GM23248 (cell line): ENCODE measurements at places on chromosomes 6 and 20. TPM values are rescaled to one million over a fixed set of nuclear protein-coding genes. Genes with fewer than 3 reads are reported as not detected.

DNA sequence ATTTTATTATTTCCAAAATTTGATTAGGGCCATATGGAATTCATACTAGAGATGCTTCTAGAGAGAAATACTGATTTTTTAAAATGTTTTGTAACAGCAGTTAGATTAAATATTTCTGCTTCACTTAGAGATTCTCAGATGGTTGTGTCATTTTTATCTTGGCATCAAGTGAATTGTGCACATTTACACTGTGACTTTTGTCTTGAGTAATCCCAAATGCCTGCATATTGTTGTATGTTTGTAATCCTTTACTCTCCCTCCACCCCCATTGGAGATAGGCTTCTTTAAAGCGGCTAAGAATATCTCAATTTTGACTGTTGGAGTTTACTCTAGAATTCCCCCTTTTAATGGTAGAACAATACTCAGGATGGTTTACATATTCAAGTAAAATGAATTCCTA, 19.0 kb downstream of the STX16 start:
- H3K27ac ChIP-seq, result peak overlapping the region; percentile 25
- no peak overlapping the region for H3K4me3 ChIP-seq
- DNase-seq, result peak; percentile 72
- H3K36me3 ChIP-seq, result peaks cover 52% of the 10 kb centered on the region
- peaks cover 9% of the 10 kb centered on the region for H3K4me1 ChIP-seq
- H3K27me3 ChIP-seq, result no peaks in the 10 kb centered on the region

DNA sequence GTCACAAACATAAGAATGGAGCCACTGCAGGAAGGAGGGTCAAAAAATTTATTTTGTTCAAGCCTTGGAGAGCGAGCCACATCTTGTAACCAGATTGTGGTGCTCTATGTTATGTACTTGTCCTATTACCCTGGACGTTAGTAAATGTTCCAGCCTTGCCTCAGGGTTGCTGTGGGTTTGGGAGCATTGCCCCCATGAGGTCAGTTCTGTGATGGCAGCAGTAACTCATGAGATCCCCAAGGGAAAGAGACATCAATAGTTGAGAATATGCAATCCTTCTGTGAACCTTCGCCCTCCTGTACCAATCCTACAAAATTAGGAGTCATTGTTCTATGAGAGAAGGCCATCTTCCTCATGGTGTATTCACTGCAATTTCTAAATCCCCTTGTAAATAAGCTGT, 16.4 kb upstream of the CFAP206 start:
- H3K27me3 ChIP-seq, result no peaks in the 10 kb centered on the region
- DNase-seq, result peak; percentile 51
- no peak overlapping the region for H3K27ac ChIP-seq
- no peaks in the 10 kb centered on the region for H3K4me1 ChIP-seq

- peak overlapping the region; percentile 62 for H3K27ac ChIP-seq
- peaks cover 30% of the 10 kb centered on the region for H3K4me1 ChIP-seq
- DNase-seq, result peak; percentile 82
- no peaks in the 10 kb centered on the region for H3K27me3 ChIP-seq
These were observed 5.9 kb downstream of the TP53INP2 start for GRCh38 chr20:34709831-34710567.

GRCh38 chr6:10302566-10303235, 112.2 kb downstream of the TFAP2A start:
- H3K36me3 ChIP-seq, result no peaks in the 10 kb centered on the region
- no peaks in the 10 kb centered on the region for H3K27me3 ChIP-seq
- no peak overlapping the region for H3K4me3 ChIP-seq
- no peak for DNase-seq

GRCh38 chr6:16747232-16748024, 13.8 kb downstream of the ATXN1 start:
- H3K36me3 ChIP-seq, result 0 out of 2 replicates have a peak, but pooled peaks cover 15% of the 10 kb centered on the region
- peaks cover 64% of the 10 kb centered on the region for H3K4me1 ChIP-seq
- H3K27ac ChIP-seq, result peak overlapping the region; percentile 64
- peak; percentile 89 for DNase-seq
- H3K27me3 ChIP-seq, result no peaks in the 10 kb centered on the region

Gene EPHA7
- not detected in 2 replicates for total RNA-seq

- peak overlapping the region; percentile 69; the same call in 1 of the 2 replicates for H3K4me3 ChIP-seq
- 0 out of 2 replicates have a peak, but pooled peaks cover 6% of the 10 kb centered on the region for H3K27me3 ChIP-seq
- H3K27ac ChIP-seq, result no peak overlapping the region
- peaks cover 23% of the 10 kb centered on the region for H3K4me1 ChIP-seq
- DNase-seq, result no peak
These were observed 151.5 kb downstream of the PRL start for GRCh38 chr6:22145376-22145775.

Gene NAA20
- total RNA-seq, result 46.2 and 66.4 TPM in 2 replicates

Gene OXT
- total RNA-seq, result not detected in 2 replicates

DNA sequence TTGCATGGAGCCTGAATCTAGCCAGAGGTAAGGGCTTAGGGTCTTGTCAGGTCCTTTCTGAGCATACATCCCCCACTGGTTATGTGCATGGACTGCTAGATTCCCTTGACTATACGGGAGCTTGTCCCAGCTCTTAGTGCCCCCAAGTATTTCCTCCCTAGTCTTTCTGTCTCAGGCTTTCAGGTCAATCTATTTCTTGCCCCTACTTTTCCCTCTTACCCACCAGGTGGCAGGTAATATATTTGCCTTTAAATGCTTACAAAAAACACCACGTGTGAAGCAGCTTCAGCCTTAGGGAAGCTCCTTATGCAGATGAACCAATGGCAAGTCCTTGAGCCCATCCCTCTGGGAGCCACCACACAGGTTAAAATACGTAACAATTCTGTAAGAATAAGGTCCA, 454.2 kb downstream of the GRIK2 start:
- no peaks in the 10 kb centered on the region for H3K36me3 ChIP-seq
- no peak overlapping the region for H3K4me3 ChIP-seq
- no peak for DNase-seq
- H3K27me3 ChIP-seq, result no peaks in the 10 kb centered on the region
- no peak overlapping the region for H3K27ac ChIP-seq
- no peaks in the 10 kb centered on the region for H3K4me1 ChIP-seq

Gene KIF13A
- total RNA-seq, result 46.0 and 47.3 TPM in 2 replicates

- H3K36me3 ChIP-seq, result peaks cover 12% of the 10 kb centered on the region
- H3K27ac ChIP-seq, result no peak overlapping the region
- H3K4me3 ChIP-seq, result no peak overlapping the region
These were observed 24.5 kb downstream of the YTHDF1 start for GRCh38 chr20:63191400-63191799.

DNA sequence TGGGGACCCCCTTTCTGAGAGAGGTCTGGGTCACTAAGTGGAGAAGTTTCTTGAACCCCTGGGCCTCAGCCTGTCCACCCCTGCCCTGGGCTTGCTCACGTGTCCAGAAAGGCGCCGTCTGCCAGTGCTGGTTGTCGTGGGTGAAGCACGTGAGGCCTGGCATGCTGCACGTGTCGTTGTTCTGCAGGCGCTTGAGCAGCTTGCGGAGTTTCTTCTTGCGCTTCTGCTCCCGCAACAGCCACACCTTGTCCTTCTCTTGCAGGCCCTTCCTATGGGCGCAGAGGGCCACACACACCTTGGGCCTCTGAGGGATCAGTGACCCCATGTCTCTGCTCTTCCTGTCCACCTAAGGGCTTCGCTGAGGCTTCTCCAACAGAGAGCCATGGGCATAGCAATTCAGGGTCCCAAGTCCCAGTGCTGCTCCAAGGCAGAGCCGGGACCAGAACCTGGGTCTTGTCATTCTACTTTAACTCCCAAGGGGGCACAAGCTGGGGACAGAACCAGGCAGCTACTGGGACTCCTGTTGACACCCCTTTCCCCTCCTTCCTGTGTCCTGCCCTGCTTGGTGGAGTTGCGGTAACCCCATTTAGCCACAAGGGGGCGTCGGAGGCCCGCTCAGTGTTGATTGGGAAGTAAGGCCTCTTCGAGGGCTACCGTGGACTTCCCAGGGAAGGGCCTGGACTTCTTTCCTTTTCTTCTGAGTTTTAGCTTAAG, 121.8 kb downstream of the SULF2 start:
- H3K27ac ChIP-seq, result no peak overlapping the region
- H3K36me3 ChIP-seq, result no peaks in the 10 kb centered on the region
- H3K4me1 ChIP-seq, result no peaks in the 10 kb centered on the region
- H3K27me3 ChIP-seq, result no peaks in the 10 kb centered on the region
- no peak overlapping the region for H3K4me3 ChIP-seq

DNA sequence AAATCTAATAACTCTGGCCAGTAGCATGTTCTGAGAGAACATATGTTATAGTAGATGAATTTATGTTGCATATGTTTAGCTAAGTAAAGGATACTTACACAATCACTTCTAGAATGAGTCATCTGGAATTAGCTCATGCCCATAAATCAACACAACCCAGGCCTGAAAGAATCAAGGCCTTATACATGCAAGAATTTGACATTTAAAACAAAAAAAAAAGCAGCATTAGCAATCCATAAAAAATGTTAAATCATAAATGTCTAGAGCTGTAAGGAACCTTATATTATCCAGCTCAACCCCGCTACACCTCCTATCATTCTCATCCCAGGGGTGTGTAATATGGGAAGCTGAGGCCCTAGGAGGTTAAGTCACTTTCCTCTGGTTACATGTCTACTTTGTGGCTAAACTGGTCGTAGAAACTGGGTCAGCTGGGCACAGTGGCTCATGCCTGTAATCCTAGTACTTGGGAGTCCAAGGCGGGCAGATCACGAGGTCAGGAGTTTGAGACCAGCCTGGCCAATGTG, 105.2 kb upstream of the CARMIL1 start:
- no peak overlapping the region for H3K4me3 ChIP-seq
- H3K4me1 ChIP-seq, result peaks cover 75% of the 10 kb centered on the region
- no peaks in the 10 kb centered on the region for H3K27me3 ChIP-seq
- peak; percentile 88 for DNase-seq
- peak overlapping the region; percentile 81 for H3K27ac ChIP-seq

DNA sequence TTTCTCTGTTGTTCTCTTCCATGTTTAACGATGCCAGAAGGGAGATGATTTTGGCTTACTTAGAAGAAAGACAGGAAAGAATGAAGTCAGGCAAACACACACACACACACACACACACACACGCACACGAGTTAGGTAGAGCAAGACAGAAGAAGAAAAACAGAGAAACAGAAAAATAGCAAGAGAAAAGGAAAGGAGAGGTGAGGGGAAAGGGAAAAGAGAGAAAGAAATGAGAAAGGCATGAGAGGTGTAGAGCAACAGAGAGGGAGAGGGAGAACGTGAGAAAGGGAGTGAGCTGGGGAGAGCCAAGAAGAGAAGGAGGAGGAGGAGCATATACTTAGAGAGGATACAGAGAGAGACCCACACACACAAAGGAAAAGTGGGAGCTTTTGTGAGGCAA, 385.3 kb downstream of the DOK5 start:
- H3K4me1 ChIP-seq, result no peaks in the 10 kb centered on the region
- no peak for DNase-seq
- no peaks in the 10 kb centered on the region for H3K36me3 ChIP-seq
- no peak overlapping the region for H3K27ac ChIP-seq

Gene CDH4
- total RNA-seq, result 3.9 and 4.4 TPM in 2 replicates

Gene ANKRD66
- total RNA-seq, result not detected in 2 replicates

DNA sequence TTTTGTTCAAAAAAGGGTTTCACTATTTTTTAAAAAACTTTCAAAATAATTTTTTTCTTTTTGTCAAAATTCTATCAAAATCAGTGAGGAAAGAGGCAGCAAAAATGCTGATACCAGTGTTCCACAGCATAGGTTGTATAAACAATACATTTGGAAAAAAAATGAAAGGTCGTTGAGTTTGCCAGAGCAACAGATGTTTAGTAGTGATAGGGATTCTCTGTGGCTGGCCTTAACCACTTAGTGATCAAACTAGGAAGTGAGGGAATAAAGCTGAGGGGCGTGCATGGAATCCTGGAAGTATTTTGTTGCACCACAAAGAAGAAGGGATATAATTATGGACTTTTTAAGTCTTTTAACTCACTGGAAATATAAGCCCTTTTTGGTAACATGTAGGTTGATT, 555.3 kb upstream of the CHD6 start:
- no peak overlapping the region for H3K4me3 ChIP-seq
- no peaks in the 10 kb centered on the region for H3K4me1 ChIP-seq
- H3K27me3 ChIP-seq, result no peaks in the 10 kb centered on the region
- no peak for DNase-seq
- no peaks in the 10 kb centered on the region for H3K36me3 ChIP-seq
- no peak overlapping the region for H3K27ac ChIP-seq

DNA sequence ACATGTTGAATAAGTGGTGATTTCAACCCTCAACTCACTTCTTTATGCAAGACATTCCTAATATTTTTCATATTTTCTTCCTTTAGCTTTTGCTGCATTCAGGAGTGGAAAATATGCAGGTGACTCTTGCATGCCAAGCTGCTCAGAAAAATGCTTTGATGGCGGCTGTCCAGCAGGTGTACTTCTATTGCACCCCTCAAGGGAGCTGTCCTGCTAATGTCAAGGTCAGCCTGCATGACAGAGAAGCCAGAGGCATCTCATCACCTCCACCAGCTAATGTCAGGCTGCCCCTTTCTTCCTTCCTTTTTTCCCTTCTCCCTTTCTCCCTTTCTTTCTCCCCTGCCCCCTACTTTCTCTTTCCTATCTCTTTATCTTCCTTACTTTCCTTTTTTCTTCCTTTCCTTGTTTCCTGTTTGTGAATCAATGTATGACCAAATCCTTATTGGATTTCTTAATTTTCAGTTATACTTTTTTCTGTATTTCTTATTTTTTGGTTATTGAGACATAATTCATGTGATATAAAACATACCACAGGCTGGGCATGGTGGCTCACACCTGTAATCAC, 112.2 kb downstream of the CD164 start:
- no peak overlapping the region for H3K27ac ChIP-seq
- DNase-seq, result no peak
- no peaks in the 10 kb centered on the region for H3K27me3 ChIP-seq
- no peaks in the 10 kb centered on the region for H3K36me3 ChIP-seq
- no peak overlapping the region for H3K4me3 ChIP-seq

DNA sequence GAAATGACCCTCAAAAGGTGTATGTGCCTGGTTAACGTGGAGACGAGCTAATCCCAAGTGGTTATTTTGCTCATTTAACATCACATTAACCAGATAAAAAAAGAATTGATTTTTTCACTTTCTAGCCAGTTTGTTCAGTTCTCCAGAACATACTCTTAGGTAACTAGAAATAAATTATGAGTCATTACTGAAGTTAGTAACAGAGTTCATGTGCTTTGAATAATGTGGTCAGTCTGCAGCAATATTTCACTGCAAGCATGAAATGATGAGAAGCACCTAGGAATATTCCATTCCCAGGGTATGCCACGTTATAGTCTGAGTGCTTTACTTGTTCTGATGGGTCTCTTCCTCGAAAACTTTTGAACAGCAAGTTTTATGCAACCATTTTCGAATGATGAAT, 138.3 kb upstream of the INSM1 start:
- no peak overlapping the region for H3K4me3 ChIP-seq
- H3K36me3 ChIP-seq, result no peaks in the 10 kb centered on the region
- peak; percentile 24 for DNase-seq
- H3K27ac ChIP-seq, result no peak overlapping the region
- peaks cover 15% of the 10 kb centered on the region for H3K27me3 ChIP-seq

Gene FAM83C
- total RNA-seq, result not detected in 2 replicates

Gene KCNK16
- not detected in 2 replicates for total RNA-seq

- no peaks in the 10 kb centered on the region for H3K36me3 ChIP-seq
- H3K27me3 ChIP-seq, result no peaks in the 10 kb centered on the region
- no peak overlapping the region for H3K4me3 ChIP-seq
- peak; percentile 4 for DNase-seq
- H3K4me1 ChIP-seq, result no peaks in the 10 kb centered on the region
- no peak overlapping the region for H3K27ac ChIP-seq
These were observed 624.1 kb upstream of the CDH4 start for GRCh38 chr20:60627751-60628565.

Gene TMEM200A
- 43.3 and 47.0 TPM in 2 replicates for total RNA-seq

Gene HLA-DMB
- not detected in 2 replicates for total RNA-seq

GRCh38 chr6:190596-191395, 101.5 kb upstream of the DUSP22 start:
- H3K27ac ChIP-seq, result no peak overlapping the region
- no peaks in the 10 kb centered on the region for H3K4me1 ChIP-seq
- H3K4me3 ChIP-seq, result no peak overlapping the region
- H3K27me3 ChIP-seq, result no peaks in the 10 kb centered on the region
- no peaks in the 10 kb centered on the region for H3K36me3 ChIP-seq

GRCh38 chr20:8542110-8542486, 410.0 kb downstream of the PLCB1 start:
- no peak overlapping the region for H3K27ac ChIP-seq
- no peak overlapping the region for H3K4me3 ChIP-seq
- DNase-seq, result no peak
- H3K27me3 ChIP-seq, result no peaks in the 10 kb centered on the region
